GM03348 (cell line): ENCODE measurements at places on chromosomes 6 and 20.

DNA sequence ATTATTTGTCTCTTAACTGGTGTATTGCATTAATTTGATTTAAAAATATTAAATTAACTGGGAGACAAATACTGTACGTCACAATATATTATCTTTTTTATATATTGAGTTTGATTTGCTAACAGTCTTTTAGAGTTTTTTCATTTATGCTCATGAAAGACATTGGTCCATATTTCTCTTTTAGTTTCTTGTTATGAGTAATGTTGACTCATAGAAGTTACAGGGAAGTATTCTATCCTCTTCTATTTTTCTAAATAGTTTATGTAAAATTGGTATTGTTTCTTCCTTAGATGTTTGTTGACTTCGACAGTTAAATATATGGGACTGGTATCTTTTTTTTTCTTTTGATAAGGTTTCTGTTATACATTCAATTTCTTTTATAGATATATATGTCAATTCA lies 1115.6 kb upstream of the CITED2 start:
- peak; percentile 13 for DNase-seq

DNA sequence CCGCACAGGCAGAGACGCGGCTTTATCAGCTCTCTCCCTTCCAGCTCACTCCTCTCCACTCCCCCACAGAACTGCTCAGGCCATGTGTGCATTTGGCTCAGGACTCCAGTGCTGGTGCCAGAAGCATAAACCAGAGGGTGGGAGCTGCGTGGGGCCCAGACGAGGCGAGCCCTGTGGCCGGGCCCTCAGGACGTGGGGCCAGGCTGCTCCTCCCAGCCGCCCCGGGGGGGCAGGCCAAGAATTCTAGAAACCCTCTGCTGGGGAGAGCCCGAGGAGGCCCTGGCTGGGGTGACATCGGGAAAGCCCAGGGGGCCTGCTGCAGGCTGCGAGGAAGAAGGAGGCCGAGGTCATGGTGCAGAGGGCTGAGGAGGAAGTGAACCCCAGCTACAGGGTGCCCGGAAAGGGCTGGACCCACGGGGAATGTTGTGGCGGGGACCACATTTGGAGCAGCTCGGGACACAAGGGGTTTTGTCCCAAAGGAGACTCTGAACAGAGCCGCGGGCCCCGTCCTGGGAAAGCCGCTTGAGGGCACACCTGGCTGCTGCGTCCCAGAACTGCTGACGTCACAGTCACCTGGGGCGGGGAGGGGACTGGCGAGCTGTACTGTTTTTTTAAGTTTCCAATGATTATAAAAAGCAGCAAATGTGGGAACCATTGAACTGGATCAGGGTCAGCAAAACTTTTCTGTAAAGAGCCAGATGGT lies 107.1 kb downstream of the BANF2 start:
- peak; percentile 90 for DNase-seq

- DNase-seq, result no peak
Measured at GRCh38 chr6:113017353-113017752, 670.2 kb downstream of the RFPL4B start.

DNA sequence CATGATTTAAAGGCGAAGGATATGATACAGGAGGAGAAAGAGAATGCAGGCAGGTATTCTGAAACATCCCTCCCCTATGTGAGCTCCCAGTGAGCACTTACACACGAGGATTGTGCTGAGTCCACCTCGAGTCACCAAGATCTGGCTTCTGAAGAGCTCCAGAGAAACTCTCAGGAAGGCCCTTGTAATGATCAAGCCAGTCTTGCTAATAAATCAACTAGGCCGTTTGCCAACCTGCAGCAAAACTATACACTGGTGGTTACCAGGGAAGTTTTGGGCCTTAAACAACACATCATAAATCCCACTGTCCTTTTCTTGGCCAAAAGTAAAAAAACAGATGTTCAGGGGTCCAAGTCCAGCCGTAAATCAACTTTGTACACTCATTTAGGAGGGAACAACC lies 79.2 kb downstream of the STXBP5 start:
- DNase-seq, result peak; percentile 5

- DNase-seq, result no peak
Measured at GRCh38 chr6:75424618-75425548, 68.7 kb downstream of the FILIP1 start.

- no peak for DNase-seq
Measured at GRCh38 chr6:89295981-89296380, 19.1 kb downstream of the GABRR2 start.

DNA sequence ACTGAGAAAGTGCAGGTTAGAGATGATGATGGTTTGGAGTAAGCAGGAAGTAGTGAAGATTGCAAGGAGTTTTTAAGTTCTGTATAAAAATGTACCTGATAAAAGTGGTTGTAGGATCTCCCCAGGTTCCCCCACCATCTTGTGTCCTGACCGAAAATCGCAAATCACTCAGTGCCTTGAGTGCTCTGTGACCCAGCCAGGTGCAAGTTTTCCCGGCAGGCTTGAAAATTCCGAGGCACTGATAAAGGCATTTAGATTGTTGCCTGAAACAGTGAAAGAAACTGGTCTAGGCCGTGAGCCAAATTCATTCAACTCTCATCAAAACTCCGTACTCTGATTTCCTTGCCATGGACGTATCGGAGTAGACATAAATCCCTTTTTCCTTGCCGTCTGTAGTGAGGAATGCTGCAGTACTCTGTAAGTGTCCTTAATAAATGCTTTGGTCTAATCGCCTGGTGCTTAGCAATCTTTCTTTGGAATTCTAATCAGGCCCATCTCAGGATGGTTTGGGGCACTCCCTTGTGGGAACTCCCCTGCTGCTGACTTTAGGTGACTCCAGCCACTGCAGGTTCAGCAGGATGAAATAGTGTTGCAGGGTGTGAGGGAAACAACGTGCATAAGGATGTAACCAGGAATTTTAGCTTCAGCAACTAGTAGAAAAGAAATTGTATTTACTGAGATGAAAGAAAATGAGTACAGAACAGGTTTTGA lies 1199.8 kb upstream of the MAP3K7 start:
- DNase-seq, result no peak

- no peak for DNase-seq
Measured at GRCh38 chr20:20498076-20498861, 130.4 kb downstream of the INSM1 start.

- DNase-seq, result no peak
Measured at GRCh38 chr6:150183105-150183504, 40.3 kb downstream of the PPP1R14C start.

GRCh38 chr6:105978974-105979373 lies 107.2 kb upstream of the PRDM1 start:
- DNase-seq, result no peak

GRCh38 chr20:20743511-20744169 lies 31.2 kb upstream of the RALGAPA2 start:
- peak; percentile 9 for DNase-seq

GRCh38 chr6:14655201-14656061 lies 537.9 kb downstream of the CD83 start:
- DNase-seq, result no peak

- no peak for DNase-seq
Measured at GRCh38 chr6:37352384-37352783, 1.4 kb upstream of the RNF8 start.

DNA sequence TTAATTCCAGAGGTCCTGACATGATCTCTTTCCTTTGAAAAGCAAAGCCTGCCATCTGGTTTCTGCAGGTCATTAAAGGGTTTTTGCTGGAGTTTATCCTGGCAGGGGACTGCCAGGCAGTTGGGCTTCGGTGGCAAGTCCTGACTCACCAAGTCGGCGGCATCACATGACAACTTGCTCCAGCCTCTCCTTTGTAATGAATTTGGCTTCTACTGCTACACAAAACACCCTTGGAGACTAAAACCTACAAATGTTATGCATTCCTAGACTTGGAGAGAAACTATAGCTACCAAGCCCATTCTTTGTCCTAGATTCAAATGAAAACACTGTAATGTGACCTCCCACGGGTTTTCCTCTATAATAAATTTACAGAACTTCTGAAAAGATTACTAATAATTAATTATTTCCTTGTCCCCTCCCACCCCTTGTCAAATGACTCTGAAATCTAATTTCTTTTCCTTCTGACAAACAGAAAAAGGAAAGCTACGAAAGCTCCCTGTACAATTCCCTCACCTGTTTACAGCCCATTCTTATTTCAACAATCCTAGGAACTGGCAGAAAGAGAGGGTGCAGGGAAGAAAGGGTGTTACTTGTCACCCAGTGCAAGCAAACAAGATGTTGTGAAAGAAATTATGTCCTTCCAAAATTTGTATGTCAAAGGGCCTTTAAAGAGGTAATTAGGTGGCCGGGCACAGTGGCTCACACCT lies 62.9 kb downstream of the QRSL1 start:
- peak; percentile 54 for DNase-seq

GRCh38 chr6:106574741-106575458 lies 54.4 kb downstream of the RTN4IP1 start:
- peak; percentile 75 for DNase-seq

DNA sequence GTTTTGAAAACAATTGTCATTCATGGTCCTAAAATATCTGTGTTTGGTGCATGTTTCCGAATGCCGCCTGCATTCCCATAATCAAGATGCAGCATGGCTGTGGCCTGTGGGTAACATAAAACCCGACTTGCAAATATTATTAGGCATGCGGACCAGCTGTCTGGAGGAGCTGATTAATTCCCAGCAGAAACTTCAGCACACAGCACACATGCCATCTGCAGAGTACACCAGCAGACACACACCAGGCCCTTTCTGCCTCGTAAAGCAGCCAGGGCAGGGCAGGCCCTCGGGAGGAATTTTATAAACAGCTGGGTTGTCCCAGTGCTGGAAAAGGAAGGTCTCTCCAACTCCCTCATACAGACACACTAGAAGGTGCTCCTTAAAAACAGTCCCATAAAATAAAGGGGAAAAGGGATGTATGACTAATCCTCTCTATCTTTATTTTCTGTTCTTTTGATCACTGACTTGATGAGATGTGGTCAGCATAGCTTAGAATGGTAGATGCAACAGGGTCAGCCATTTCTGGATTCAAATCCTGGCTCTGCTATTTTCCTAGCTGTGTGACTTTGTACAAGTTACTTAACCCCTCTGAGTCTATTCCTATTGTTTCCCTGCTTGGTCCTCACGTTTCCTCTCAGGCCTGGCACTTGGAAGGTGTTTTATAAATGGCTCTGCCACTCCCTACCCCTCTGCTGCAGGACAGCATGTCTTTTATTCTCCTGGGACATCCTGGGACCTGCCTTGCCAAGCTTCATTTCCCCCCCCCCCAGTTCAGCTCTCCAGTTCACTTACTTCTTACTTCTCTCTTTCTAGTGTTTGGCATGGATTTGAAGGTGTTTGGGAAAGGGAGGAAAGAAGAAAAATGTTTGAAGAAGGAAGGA lies 85.9 kb upstream of the TRAF3IP2 start:
- DNase-seq, result no peak

DNA sequence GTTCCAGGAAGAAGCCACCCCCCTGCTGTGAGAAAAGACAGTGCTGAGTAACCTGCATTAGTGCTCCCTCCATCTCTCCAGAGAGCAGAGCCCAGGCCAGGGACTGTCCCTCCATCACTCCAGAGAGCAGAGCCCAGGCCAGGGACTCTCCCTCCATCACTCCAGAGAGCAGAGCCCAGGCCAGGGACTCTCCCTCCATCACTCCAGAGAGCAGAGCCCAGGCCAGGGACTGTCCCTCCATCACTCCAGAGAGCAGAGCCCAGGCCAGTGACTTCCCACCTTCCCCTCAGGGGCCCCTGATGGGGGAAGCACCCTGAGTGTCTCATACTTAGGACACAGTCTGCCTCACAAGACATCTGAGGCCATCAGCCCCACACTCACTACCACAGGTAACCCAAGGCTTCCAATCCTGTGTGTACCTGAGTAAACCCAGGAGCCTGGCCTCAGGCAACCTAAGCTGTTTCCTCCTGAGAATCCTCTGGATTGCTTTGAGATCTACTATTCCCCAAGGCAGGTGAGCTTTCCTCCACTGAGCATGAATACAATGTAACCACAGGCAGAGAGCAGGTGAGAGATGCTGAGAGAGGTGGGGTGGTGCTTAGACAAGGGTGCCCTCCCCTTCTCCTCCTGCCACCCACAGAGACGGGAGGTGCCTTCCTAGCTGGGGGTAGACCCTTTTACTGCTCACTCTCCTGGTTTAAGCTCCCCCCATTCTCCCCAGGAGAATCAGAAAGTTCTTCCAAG lies 4.9 kb downstream of the TBXT start:
- no peak for DNase-seq

DNA sequence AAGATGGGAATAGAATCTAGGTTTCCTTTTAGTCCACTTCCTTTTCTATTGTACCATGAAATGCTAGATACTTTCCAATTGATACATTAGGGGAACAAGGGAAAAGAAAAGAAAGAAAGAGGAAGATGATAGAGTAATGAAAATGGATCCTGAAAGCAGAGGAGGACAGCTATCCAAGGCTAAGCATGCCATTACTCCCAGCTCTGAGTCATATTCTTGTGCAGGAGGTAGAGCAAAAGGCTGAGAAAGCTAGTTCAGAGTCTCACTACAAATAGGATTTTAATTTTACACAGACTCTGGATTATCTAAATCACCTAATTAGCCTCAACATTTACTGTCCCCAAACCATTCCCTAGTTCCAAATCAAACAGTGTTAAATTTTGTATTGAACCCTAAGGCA lies 23.6 kb downstream of the RWDD2A start:
- peak; percentile 15 for DNase-seq

- DNase-seq, result peak; percentile 81
Measured at GRCh38 chr6:161038229-161039031, 46.9 kb downstream of the MAP3K4 start.

- no peak for DNase-seq
Measured at GRCh38 chr20:1637755-1638154, 17.9 kb upstream of the SIRPB1 start.

GRCh38 chr6:63685446-63686379 lies 50.1 kb downstream of the PHF3 start:
- DNase-seq, result no peak

DNA sequence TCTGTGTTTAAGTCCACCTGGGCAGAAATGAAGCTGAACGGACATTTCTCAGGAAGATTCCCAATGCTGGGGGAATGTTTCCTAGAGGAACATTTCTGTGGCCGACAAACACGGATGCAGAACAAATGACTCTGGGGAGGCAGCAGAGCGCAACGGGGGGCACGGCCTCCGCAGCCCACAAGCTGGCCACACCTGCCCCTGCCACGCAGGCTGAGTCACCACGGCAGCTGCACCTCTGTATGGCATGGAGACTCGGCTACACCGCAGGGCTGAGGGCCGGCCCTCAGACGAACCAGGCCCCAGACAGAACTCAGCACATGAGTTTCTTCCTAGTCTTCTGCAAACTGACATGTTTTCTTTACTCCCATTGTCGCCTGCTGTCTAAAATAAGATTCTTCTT lies 10.0 kb upstream of the PRR18 start:
- DNase-seq, result no peak

- DNase-seq, result peak; percentile 70
Measured at GRCh38 chr6:152648105-152648504, 10.9 kb upstream of the SYNE1 start.

DNA sequence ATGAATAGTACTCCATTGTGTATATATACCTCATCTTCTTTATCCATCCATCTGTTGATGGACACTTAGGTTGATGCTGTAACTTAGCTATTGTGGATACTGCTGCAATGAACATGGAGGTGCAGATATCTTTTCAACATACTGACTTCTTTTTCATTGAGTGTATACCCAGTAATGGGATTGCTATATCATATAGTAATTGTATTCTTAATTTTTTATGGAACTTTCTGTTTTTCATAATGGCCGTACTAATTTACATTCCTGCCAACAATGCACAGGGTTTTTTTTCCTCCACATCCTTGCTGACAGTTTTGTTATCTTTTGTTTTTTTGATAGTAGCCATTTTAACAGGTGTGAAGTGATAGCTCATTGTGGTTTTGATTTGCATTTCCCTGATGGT lies 5.2 kb downstream of the CCN2 start:
- no peak for DNase-seq
